ENCODE measurements at places on chromosomes 1 and 21. TPM values are rescaled to one million over a fixed set of nuclear protein-coding genes. Genes with fewer than 3 reads are reported as not detected.

GRCh38 chr1:203456577-203456976 is 19.0 kb upstream of the PRELP start:
- H3K27ac ChIP-seq = no peak overlapping the region
- H3K4me3 ChIP-seq = no peak overlapping the region
- DNase-seq = no peak
- no peaks in the 10 kb centered on the region for H3K4me1 ChIP-seq
- H3K36me3 ChIP-seq = no peaks in the 10 kb centered on the region

GRCh38 chr1:226545836-226546596 is 2.5 kb upstream of the STUM start:
- H3K4me1 ChIP-seq = peaks cover 3% of the 10 kb centered on the region
- H3K27me3 ChIP-seq = peaks cover 49% of the 10 kb centered on the region
- H3K27ac ChIP-seq = no peak overlapping the region
- no peak overlapping the region for H3K4me3 ChIP-seq

- H3K4me3 ChIP-seq = no peak overlapping the region
- H3K27ac ChIP-seq = no peak overlapping the region
- no peaks in the 10 kb centered on the region for H3K36me3 ChIP-seq
- no peaks in the 10 kb centered on the region for H3K27me3 ChIP-seq
Observed at GRCh38 chr1:34914958-34915357, 14.5 kb downstream of the DLGAP3 start.

DNA sequence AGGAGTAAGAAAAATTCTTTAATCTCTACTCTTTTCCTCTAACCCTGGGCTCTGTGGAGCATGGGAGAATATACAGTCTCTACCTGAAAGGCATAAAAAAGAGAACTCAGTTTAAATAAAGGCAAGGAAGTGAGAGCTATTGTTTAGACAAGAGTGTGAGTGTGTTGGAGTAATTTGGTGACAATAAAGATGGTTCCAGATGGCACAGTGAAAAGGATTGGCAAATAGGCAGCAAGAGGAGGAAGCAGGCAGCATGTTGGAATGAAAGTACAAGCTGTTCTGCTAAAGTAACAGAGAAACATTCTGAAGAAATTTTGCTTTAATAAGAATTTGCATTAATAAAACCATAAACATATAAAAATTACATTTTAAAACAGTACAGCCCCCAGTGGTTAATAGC is 163.4 kb downstream of the DNM3 start:
- H3K27me3 ChIP-seq = no peaks in the 10 kb centered on the region
- no peak overlapping the region for H3K27ac ChIP-seq
- H3K4me3 ChIP-seq = no peak overlapping the region
- no peak for DNase-seq

- no peak overlapping the region for H3K27ac ChIP-seq
- no peaks in the 10 kb centered on the region for H3K36me3 ChIP-seq
- peak overlapping the region; percentile 76 for H3K4me3 ChIP-seq
- peaks cover 3% of the 10 kb centered on the region for H3K4me1 ChIP-seq
- peaks cover 41% of the 10 kb centered on the region for H3K27me3 ChIP-seq
- DNase-seq = no peak
Observed at GRCh38 chr1:197903196-197903514, 725 bp downstream of the C1orf53 start.

DNA sequence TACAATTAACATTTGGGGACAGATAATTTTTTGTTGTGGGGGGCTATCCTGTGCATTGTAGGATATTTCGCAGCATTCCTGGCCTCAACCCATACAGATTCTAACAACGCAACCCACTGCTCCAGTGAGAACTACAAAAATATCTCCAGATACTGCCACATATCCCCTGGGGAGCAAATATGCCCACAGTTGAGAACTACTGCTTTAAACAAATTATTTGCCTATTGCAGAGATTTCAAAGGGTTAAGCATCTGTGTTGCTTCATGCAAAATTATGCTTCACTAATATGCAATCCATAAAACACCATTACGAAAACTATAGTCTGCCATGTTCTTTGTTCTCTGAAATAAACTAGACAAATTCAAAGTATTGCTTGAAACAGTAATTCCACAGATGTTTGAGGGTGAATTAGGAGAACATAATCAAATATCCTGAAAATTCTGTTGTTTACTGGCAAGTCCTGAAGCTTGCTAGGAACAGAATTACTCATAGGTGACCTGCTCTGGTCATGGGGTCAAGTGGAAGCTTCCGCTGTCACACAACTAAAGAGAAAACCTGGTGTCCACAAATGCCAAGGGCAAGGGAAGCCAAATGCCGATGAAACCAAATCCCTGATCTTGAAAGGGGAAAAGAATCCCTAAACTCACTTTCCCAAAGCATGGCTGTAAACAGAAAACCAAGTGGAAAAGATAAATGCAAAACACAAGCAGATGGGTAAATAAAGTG is 149.4 kb downstream of the RERE start:
- no peak overlapping the region for H3K4me3 ChIP-seq
- no peak for DNase-seq
- H3K27ac ChIP-seq = no peak overlapping the region
- no peaks in the 10 kb centered on the region for H3K27me3 ChIP-seq
- no peaks in the 10 kb centered on the region for H3K36me3 ChIP-seq

DNA sequence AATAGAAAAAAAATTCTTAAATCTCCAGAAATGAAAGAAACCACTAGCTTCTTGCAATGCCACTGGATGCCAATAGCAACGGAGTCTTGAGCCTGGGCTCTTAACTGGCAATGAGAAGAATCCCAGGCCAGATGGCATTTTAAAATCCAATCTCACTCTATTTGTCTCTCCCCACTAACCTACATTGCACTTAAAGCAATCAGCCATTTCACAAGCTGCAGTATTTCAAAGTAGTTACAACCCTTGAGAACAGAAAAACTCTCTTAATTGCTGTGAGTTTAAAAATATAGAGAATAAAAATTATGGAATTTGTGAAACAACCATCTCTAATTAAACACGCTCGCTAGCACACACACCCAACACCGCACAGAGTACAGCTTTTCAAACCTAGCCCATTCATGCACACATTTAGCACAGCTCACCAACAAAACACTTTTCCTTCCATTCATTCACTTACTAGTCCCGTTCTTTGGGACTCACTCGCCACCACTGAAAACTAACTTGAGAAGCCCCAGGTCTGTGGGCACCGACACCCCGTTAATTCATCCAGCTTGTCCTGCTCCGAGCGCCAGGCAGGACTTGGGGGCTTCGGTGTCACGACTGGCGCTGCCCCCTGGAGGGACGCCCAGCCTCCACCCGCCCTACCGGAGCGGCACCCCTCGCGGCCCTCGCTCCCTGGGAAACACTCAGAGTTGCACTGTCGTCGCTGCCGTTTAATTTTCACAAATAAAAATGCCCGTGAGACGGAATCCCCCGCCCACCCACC is 1.0 kb downstream of the DDAH1 start:
- H3K36me3 ChIP-seq = no peaks in the 10 kb centered on the region
- H3K27me3 ChIP-seq = peaks cover 11% of the 10 kb centered on the region
- H3K4me3 ChIP-seq = peak overlapping the region; percentile 62
- DNase-seq = no peak
- no peak overlapping the region for H3K27ac ChIP-seq

GRCh38 chr21:27269644-27270043 is 302.8 kb upstream of the ADAMTS5 start:
- no peak for DNase-seq
- no peak overlapping the region for H3K27ac ChIP-seq
- no peak overlapping the region for H3K4me3 ChIP-seq
- no peaks in the 10 kb centered on the region for H3K36me3 ChIP-seq

- H3K4me3 ChIP-seq = no peak overlapping the region
- peak; percentile 42 for DNase-seq
- no peaks in the 10 kb centered on the region for H3K27me3 ChIP-seq
- no peaks in the 10 kb centered on the region for H3K36me3 ChIP-seq
- H3K27ac ChIP-seq = no peak overlapping the region
Observed at GRCh38 chr1:65209005-65209885, 61.2 kb downstream of the AK4 start.

DNA sequence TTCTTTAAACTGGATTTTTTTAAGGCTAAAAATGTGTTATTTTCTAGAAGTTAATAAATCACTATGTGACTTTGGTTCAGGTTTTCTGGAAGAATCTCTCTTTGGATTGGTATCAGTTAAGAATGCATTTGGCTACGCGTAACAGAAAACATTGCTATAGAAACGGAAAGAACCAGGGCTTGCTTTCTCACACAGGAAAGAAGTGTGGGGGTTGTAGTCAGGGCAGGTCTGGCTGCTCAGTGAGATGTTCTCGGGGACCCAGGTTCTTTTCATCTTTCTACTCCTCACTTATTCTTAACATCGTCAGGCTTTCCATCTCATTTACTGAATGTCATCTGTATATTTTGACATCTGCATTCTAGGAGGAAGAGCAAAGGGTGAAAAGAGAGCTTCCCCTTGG is 191.4 kb downstream of the ZBTB18 start:
- no peak for DNase-seq
- H3K36me3 ChIP-seq = no peaks in the 10 kb centered on the region
- no peak overlapping the region for H3K27ac ChIP-seq
- H3K4me1 ChIP-seq = peaks cover 4% of the 10 kb centered on the region
- H3K4me3 ChIP-seq = no peak overlapping the region

DNA sequence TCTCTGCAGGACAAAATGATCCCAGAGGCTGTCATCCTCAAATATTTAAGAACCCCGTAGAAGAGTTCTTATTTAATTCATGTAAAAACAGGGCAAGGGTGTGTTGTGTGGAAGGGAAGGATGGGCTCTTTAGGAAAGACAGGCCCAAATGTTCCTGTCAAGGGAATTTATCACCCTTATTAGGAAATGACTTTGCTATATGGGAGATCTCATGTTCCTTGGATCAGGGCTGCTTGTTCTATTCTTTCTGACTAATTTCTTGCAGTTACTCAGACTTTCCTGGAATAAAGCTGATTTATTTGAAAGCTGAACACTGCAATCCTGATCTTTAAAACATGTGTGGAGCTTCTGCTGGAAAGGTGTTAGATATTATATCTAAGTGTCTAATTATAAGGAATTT is 72.8 kb downstream of the SELENOF start:
- no peaks in the 10 kb centered on the region for H3K4me1 ChIP-seq
- no peak for DNase-seq
- H3K4me3 ChIP-seq = no peak overlapping the region
- H3K27ac ChIP-seq = no peak overlapping the region
- H3K27me3 ChIP-seq = no peaks in the 10 kb centered on the region

GRCh38 chr1:101043776-101044175 is 18.2 kb upstream of the DPH5 start:
- no peak overlapping the region for H3K27ac ChIP-seq
- DNase-seq = no peak
- H3K27me3 ChIP-seq = no peaks in the 10 kb centered on the region
- peaks cover 18% of the 10 kb centered on the region for H3K36me3 ChIP-seq
- no peak overlapping the region for H3K4me3 ChIP-seq

Gene VANGL2
- total RNA-seq = 62.5 TPM

Gene GPATCH3
- 17.4 TPM for total RNA-seq

DNA sequence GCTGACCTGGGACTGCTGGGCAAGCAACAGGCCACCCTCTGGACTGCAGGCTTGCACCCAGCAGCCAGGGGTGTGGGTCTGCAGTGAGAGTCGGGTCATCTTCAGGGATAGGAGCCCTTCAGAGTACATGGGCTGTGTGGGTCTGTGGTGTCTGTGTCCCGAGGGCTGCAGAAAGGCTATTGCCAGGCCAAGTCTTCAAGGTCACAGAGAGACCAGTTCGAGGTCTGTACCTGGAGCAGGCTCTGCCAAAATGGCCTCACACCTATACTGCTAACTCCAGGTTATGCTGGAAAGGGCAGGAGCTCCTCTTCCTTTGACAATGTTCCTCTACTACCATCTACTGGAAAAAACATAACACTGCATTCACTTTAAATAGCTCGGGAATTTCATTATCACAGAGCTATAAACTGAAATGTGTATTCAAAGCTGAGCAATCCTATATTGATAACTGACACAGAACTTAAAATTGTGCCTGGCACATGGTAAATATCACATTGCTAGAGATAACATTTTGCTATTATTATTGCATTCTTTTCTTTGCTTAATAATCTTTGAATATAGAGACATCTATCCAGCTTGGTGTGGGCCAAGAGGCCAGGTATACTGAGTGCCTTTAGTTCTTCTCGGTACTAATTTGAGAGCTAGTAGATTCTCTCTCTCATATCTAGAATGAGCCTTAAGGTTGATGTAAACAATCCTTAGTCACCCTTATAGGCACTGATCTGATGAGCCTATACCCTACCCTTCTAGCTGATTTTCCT is 6.9 kb upstream of the DNAH14 start:
- no peak overlapping the region for H3K4me3 ChIP-seq
- no peaks in the 10 kb centered on the region for H3K27me3 ChIP-seq
- no peaks in the 10 kb centered on the region for H3K36me3 ChIP-seq
- no peaks in the 10 kb centered on the region for H3K4me1 ChIP-seq
- no peak overlapping the region for H3K27ac ChIP-seq

GRCh38 chr1:37410105-37410504 is 64.3 kb upstream of the ZC3H12A start:
- H3K27me3 ChIP-seq = no peaks in the 10 kb centered on the region
- peaks cover 4% of the 10 kb centered on the region for H3K4me1 ChIP-seq
- no peak for DNase-seq
- H3K27ac ChIP-seq = no peak overlapping the region
- no peaks in the 10 kb centered on the region for H3K36me3 ChIP-seq

Gene NPR1
- total RNA-seq = 13.2 TPM

Gene CYP4A22
- not detected for total RNA-seq

Gene HSF2BP
- 0.93 TPM for total RNA-seq

DNA sequence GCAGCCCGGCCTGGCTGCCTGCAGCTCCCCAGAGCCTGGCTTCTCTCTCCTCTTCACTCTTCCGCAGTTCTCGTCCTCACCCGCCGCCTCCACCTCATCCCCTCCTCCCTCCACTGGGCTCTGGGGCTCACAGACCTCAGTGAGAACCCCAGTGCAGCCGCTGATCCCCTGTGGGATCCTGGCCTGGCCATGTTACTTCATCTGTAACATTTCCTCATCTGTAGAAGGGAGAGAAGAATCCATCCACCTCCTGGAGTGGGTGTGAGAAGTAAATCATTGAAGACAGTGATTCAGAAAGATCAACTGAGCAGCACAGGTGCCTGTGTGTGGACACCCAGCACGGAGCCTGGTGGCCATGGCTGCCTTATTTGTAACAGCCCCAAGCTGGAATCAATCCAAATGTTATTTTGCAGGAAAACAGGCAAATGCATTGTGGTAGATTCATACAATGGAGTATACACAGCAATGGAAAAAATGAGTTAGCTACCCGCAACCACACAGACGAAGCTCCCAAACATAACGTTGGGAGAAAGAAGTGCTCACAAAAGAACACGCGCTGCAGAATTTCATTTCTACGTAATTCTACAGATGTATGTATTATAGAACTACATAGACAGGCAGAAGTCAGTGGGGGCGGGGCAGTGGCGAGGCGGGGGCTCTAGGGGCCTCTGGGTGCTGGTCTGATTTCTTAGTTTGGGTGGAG is 8.7 kb downstream of the LAPTM5 start:
- no peak for DNase-seq
- H3K27ac ChIP-seq = no peak overlapping the region
- no peak overlapping the region for H3K4me3 ChIP-seq
- no peaks in the 10 kb centered on the region for H3K36me3 ChIP-seq

DNA sequence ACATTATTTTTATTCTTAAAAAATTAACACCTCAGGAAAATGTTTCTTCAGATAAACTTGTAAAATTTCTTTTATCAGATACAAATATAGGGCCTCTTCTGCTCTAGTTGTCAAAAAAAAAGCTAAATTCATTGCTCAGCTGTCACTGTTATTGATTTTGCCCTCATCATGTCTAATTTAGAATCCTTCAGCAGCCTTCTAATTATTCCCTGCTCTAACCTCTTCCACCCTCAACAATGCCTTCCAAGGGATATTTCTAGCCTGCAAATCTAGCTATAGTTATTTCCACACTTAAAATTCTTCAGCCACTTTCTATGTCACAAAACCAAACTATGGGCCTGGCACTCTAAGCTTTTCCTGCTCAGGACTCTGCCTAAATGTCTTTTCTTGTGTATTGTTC is 25.2 kb downstream of the PDE4B start:
- H3K27me3 ChIP-seq = peaks cover 1% of the 10 kb centered on the region
- no peak for DNase-seq
- H3K4me1 ChIP-seq = no peaks in the 10 kb centered on the region
- no peaks in the 10 kb centered on the region for H3K36me3 ChIP-seq
- H3K4me3 ChIP-seq = no peak overlapping the region
